ENCODE measurements at places on chromosomes 1 and 21.

DNA sequence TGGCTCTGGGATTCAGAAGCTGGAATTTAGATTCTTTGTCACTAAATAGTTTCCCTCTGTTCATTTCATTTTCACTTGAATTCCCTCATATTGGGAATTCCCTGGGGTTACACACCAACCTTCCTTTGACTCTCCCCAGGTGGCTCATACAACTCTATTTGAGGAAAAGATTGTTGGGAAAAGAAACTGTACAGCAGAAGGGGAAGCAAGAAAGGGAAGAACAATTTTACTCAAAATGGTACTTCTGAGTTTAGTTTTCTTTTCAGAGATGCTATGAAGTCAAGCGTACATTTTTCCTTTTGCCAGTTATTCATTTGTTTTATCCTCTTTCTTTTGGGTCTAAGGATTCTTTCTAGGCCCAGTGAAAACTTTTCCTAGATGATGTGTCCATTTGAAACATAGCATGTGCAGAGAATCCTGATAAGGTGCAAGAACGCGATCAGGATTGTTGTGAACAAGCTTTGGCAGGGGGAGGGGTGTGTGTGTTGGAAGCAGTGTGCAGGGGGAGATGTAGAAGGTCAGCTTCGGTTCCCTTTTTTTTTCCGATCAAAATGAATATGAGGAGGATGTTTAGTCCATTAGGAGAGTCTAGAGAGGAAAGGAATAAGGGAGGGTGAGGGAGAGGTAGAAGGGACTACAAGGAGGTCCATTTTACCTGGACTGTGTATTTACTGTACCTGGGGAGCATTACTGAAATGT is 26.8 kb upstream of the CD1D start:
- no peak for DNase-seq

GRCh38 chr1:111227851-111228747 is 586 bp downstream of the CHI3L2 start:
- DNase-seq: no peak

- no peak for DNase-seq
These were observed 26.8 kb downstream of the EGLN1 start for GRCh38 chr1:231395076-231395997.

GRCh38 chr1:177048314-177049069 is 116.0 kb downstream of the ASTN1 start:
- DNase-seq: no peak

DNA sequence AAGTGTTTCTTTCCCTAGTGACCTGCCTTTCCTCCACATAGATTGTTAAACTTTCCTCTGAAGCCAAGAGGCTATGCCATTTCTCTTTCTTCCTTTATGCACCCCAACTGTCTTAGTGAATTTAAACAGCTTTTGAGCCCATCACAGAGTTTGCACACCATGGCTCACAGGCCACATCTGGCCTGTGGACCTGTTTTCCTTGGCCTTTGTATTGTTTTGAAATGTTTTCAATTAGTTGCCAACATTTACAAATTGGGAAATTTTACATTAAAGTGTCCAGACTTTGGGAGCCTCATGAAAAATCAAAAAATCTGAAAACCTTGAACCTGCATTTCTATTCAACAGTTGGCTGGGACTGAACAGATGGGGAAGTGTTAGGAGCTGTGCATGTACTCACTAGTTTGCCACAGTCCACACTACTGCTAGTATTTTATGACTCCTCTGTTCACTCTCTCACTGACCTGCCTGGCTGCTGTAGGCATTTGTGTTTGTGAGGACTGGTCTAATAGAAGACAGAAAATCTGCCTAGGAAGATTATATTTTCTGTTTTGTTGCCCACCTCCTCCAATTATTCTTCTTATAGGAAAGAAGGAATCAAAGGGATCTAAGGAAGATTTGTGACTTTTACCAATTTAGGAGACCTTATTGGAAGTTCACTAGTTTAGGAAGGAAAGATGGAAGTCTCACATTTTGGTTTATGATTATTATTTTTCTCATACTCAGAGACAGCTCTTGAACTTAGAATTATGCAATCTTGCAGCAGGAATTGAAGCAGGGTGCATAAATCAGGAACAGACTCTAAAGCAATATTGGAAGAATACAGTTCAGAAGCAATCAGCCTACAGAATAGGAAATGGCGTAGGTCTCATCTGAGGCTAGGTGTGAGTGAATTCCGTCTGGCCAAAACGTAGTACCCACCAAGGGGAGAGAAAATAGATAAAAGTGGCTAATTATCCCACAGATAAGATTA is 134.7 kb downstream of the HLX start:
- DNase-seq: no peak

DNA sequence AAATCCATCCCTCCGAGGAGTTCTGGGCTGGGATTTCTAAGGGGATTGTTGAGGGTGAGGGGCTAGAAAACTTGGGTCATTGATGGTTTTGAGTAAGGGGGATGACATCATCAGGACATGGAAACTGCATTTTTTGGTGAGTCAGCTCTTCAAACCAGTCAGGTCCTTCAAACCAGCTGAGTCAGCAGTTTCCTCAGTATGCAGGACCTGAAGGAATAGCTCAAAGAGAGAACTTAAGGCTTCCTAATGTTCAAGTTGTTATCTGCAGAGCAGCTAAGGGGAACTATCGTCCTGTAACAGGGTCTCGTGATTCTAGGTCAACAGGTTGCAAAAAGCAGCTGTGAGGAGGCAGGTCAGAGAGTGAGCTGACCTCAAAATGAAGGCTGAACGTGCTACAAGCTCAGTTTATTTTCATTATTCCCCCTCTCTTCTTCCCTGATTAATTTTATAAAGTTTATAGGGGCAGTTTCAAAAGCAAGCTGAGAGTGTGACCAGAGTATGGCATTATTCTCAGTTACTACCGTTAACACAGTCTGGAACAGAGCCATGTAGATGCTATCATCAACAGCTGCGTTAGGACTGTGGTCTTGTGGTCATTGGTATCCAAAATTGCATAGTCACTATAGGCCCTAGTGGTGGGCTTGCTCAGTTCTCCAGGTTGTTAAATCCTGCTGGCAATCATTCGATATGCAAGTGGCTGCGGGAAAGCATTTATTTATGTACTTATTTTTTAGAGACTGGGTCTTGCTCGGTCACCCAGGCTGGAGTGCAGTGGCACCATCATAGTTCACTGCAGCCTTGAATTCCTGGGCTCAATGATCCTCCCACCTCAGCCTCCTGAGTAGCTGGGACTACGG is 10.7 kb upstream of the SDC3 start:
- DNase-seq: no peak

GRCh38 chr1:22281521-22282363 is 138.8 kb upstream of the WNT4 start:
- DNase-seq: no peak

- DNase-seq: no peak
These were observed 67.9 kb downstream of the TBX15 start for GRCh38 chr1:118920124-118920717.

- DNase-seq: no peak
These were observed 22.1 kb downstream of the HSPG2 start for GRCh38 chr1:21914880-21915640.

DNA sequence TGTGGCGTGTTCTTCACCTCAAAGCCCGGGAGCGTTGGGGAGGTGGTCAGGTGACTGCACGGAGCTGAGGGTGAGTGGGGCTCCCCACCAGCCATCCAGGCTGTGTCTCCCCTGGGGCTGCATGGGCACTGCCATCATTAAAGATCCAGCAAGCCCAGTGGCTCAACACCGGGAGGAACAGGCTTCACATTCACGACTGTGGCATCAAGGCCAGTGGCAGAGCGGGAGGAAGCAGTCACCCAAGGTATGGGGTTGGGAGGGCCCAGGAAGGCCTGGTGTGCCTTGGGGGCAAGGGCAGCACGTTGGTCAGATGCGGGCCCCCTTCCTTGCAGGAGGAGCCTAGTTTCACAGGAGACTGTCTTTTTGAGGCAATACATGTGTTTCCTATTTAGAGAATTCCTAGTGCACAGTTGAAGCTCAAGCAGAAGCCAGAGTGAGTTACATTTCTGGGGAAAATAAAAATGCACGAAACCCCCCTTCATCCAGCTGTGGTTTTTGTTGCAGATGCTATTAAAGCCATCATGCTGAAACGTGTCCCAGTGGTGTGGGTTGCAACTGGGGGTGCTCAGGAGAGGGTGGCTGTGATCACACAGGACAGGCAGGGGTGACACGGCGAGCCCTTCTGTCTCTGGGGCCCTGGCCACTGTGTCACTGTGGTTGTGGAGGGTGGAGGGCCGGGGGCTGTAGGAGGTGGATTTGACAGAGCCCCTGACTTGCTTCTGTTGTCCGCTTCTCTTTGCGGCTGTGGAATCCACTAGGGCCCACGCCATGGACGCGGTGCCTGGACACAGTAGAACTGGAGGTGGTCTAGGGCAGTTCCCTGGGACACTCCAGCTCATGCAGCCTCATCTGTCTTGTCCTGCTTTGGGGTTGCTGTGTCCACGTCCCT is 34.1 kb downstream of the SNAP47 start:
- no peak for DNase-seq

DNA sequence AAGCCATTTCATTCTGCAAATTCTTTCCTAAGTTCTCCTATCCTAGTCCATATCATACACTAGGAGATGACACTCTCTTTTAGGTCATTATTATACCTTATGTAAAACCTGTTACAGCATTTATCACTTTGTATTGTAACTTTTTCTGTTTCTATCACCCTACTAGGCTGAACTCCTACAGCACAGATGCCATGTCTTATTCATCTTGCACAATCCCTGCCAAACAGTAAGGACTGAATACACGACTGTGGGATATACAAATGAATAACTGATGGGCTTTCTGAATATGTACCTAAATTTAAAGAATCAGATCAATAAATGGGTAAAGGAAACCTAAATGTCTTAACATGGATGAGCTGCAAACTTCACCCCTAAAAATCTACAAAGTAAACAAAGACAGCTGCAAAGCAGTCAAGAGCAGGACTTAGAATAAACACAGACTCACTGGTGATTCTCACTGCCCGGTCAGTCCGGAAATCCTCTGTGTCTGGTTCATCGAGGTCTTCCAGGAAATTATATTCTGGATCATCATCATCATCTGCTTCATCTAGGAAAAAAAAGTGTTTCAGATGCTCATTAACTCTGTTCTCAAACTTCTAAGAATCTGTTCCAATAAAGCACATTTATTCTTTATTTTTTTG is 62.3 kb downstream of the GON4L start:
- DNase-seq: no peak

GRCh38 chr1:19042675-19043578 is 86.5 kb upstream of the IFFO2 start:
- DNase-seq: no peak

GRCh38 chr21:44514218-44514520 is 25.8 kb downstream of the KRTAP10-1 start:
- DNase-seq: no peak

DNA sequence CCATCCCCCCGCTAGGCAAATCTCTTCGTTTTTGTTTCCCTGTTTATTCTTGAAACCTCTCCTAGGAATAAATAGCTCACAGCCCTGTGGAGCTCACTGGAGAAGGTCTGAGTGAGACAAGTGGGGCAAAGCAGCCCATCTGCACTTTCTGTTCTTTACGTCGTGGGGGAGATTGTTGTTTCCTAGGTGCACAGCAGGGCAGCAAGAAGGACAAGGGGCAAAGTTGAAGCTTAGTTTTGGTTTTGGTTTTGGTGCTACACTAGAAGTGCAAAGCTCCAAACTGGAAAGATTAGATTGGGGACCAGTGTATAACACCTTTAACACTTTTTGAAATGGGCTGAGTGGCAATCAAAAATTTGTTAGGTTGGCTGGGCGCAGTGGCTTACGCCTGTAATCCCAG is 76.6 kb downstream of the GPR88 start:
- no peak for DNase-seq

GRCh38 chr1:54569339-54569738 is 21.3 kb downstream of the ACOT11 start:
- DNase-seq: no peak

DNA sequence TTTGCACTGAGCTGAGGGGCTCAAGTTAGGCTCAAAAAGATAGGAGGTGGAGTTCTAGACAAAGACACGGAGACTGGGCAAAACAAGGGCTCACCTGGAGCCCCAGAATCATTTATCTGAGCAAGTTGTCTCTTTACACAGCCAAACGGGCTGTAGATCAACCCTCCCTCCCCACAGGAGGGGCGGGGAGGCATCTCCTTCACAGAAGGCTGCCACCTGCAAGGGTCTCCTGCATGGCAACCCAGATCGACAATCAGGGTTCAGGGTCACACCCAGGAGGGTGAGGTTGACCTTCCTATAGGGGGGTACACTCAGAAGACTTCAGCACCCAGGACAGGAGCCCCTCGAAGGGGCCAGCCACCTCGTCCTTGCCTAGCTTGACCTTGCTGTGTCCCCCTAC is 84.0 kb downstream of the CD247 start:
- DNase-seq: no peak

GRCh38 chr1:181341026-181341632 is 142.2 kb upstream of the CACNA1E start:
- no peak for DNase-seq

DNA sequence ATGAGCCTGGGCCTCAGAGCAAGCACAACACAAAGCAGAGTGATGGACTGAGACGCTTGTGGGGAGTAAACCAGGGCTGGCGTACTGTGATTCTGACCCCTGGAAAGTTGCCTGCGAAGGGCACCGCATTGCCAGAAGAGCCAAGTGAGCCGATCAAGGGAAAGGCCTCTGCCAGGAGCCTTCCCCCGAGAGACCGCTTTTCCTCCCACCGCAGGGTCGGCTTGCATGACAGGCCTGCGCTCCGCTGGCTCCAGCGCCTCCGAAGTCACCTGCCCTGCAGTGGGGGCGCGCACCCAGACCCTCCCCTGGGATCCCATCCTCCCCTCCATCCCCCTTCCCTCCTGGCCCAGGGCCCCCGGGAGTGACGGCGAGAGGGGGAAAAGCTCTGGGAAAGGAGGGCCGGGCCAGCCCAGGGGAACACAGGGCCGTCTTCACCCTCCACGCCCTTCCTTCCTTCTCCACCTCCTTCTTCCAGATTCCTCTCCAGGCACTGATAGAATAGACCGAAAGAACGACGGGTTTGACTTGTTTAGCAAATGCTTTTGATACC is 165.0 kb downstream of the TRIM33 start:
- no peak for DNase-seq

DNA sequence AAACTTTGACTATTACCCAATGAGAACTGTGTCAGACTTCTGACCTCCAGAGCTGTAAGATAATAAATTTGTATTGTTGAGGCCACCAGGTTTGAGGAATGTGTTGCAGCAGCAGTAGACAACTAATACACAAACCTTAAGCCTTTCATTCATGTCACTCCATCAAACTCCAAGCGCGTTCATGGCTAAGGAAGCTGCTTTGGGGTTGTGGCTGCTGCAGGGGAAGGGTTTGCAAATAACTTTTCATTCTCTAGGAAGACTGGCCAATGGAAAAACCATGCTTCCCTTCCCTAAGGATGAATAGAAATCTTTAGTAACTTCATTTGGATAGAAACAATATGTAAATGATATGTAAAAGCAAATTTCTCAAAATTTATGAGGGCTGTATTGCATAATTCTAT is 170.4 kb downstream of the RHOU start:
- DNase-seq: no peak

Data from CD4-positive, alpha-beta T cell treated with Interleukin-6 at 100 ng/mL for 8 hours (primary cell).